ELR (cell line): ENCODE measurements at places on chromosomes 5 and 9.
A peak's percentile ranks its signal among the peaks of the same experiment; 100 is the strongest.

GRCh38 chr5:169367861-169368260 is 66.9 kb upstream of the SLIT3 start:
- peak; percentile 37 for DNase-seq

GRCh38 chr9:123450996-123451395 is 95.0 kb downstream of the CRB2 start:
- DNase-seq: no peak

GRCh38 chr5:146081556-146081955 is 23.8 kb downstream of the PLAC8L1 start:
- DNase-seq: no peak

DNA sequence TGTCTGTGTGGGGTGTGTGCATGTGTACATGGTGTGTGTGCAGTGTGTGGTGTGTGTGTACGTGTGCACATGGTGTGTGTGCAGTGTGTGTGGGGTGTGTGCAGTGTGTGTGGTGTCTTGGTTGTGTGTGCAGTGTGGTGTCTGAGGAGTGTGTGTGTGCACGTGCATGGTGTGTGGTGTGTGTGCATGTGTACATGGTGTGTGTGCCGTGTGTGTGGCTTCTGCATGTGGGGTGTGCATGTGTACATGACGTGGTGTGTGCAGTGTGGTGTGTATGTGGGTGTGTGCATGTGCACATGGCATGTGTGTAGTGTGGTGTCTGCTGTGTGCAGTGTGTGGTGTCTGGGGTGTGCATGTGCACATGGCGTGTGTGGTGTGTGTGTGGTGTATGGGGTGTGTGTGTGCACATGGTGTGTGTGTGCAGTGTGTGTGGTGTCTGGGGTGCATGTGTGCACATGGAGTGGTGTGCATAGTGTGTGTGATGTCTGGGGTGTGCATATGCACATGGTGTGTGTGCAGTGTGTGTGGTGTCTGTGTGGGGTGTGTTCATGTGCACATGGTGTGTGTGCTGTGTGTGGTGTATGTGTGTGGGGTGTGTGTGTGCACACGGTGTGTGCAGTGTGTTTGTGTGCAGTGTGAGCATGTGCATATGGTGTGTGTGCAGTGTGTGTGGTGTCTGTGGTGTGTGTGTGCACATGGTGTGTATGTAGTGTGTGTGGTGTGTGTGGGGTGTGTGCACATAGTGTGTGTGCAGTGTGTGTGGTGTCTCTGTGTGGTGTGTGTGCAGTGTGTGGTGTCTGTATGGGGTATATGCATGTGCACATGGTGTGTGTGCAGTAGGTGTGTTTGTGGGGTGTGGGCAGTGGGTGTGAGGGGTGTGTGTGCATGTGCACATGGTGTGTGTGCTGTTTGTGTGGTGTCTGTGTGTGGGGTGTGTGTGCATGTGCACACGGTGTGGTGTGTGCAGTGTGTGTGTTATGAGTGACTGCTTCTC is 40.6 kb upstream of the ZNG1F start:
- DNase-seq: peak; percentile 3

- DNase-seq: no peak
These were observed 621 bp upstream of the GCNT4 start for GRCh38 chr5:75053054-75053303.

DNA sequence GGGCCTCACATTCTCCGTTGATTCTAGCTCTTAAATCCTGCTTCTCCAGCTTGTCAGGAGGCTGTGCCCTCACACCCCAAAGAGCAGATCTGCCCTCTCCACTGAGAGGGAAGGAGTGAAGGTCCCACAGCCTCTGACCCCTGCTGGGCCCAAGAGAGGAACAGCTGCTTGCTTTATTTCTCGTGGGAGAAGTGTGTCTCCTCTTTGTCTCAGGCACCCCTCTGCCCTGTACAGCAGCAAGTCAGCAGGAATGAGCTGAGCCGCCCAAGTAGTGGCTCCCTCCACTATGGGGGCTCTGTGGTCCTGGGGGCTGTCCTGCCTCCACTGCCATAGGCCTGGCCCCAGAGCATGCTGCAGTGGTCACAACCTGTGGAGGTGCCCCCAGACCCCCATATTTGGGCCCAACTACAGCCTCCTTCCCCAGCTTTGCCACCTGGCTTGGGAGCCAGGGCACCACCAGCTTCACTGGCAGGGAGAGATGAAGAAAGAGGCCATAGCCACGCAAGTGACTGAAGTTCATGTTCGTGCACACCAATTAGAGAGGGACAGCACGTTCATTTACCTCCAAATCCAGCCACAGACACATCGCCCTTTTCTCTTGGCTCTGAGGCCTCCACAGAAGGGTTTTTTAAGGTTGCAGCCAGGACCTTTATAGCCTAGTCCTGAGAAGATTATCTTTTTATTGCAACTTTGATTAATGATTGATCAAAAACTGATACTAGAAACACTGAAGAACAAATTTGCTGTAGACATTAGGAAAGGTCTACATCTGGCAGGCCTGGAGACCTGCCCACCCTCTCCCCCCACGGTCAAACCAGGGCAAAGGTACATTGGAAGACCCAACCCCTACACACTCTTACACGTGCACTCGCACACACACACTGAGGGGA is 27.5 kb downstream of the IRF1 start:
- no peak for DNase-seq

- no peak for DNase-seq
These were observed 115.9 kb downstream of the FEM1C start for GRCh38 chr5:115428676-115429075.

GRCh38 chr5:104977529-104977928 is 1414.9 kb upstream of the NUDT12 start:
- DNase-seq: no peak

GRCh38 chr9:77705636-77706035 is 57.5 kb upstream of the GNA14 start:
- no peak for DNase-seq

- DNase-seq: no peak
These were observed 127.1 kb downstream of the RNF180 start for GRCh38 chr5:64292611-64293215.

DNA sequence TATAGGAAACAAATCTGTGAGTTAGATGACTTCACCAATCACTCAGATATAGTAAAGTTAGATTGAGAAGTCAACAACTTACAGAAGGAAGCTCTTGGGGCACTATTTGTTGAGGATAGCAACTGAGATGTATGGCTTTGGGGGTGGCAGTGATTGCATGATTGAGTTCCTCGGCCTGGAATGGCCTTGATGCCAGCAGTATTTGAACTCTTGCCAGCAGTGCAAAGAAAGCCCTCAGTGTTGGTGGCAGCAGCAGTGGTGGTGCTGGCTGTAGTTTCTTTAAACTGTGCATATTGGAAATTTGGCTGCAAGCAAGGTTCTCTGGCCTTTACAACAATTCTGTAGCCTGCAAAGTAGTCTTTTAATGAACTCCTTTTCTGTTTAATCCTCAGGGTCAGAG is 41.4 kb upstream of the PJA2 start:
- no peak for DNase-seq

DNA sequence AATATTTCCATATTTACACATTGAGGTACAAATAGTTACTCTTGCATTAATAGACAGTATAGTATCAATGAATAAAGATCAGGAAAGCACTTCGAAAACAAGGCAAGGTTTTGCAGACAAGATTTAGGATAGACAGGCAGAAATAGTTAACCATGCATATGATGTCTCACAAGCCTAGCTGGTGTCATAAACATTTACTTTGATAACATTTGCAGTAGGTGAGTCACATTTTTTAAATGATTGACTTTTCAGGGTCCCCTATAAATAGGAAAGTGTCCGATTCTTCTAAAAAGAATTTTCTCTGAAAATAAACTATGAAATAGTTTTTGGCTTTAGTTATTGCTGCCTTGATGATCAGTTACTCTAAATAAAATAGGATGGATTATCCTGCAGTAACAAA is 162.1 kb downstream of the SNX18 start:
- no peak for DNase-seq

GRCh38 chr9:125701351-125701750 is 5.7 kb downstream of the MAPKAP1 start:
- peak; percentile 80 for DNase-seq

GRCh38 chr5:176405656-176406435 is 10.5 kb downstream of the CLTB start:
- DNase-seq: no peak
